SK-N-SH treated with all-trans-retinoic acid at 6 μM for 48 hours (cell line): ENCODE measurements at places on chromosomes 13 and 19.

DNA sequence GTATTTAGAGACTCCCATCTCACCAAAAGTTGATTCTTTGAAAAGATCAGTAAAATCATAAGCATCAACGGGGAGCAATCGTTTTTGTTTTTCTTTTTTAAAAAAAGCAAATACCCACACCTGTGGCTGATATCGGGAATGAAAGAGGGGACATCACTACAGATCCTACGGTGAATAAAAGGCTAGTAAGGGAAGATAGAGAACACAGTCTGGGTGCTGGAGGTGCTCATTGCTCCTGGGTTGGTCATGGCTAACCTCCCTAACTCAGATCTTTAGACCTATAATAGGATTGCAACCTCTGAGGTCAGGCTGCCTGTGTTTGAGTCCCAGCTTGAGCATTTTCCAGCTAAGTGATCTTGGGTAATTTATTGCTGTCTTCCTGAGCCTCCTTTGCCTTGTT lies 1.1 kb downstream of the EHD2 start:
- ATAC-seq = no peak

- no peak for ATAC-seq
Observed at GRCh38 chr13:112783135-112783977, 93.5 kb downstream of the ATP11A start.

DNA sequence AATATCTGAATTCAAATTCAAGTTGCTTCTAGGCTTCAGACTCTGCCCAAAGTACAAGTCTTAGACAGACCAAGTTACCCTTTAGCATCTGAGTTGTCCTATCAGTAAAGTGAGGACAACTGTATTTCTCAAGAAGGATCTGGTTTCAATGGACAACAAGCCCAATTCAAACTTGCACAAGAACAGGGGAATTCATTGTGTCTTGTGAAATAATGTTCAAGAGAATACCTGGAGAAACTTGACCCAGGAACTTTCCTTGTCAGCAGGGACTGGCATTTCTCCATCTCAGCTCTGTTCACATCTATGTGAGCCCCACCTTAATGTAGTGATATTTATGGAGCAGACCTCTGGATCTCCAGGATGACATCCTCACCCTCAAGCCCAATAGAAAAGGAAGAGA lies 894.9 kb upstream of the SLC10A2 start:
- no peak for ATAC-seq

GRCh38 chr19:55094456-55095259 lies 19.0 kb downstream of the EPS8L1 start:
- ATAC-seq = no peak; the same call in 2 of the 3 replicates

DNA sequence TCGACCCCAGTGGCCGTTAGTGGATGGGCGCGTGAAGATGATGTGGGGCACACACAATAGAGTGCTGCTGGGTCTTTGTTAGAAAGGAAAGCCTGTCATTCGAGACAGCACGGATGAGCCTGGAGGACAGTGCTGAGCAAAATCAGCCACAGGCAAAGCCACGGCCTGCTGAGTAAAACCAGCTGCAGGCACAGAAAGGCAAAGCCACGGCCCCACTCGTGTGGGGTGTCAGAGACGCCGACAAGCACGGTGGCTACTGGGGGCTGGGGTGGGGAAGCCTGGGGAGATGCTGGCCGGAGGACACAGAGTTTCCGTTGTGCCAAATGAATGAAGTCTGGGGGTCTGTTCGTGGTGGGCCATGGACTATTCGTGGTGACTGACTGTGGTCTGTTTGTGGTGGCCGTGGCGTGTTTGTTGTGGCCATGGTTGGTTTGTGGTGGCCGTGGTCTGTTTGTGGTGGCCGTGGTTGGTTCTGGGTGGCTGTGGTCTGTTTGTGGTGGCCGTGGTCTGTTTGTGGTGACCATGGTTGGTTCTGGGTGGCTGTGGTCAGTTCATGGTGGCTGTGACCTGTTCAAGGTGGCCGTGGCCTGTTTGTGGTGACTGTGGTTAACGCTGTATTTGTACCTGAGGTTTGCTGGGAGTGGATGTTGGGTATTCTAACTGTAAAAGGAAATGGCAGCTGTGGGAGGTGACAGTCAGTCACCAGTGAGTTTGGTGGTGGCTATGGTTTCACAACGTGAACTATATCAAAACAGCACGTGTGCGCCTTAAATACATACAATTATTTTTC lies 36.3 kb downstream of the MCF2L start:
- no peak for ATAC-seq

- peak; percentile 30 for ATAC-seq
Observed at GRCh38 chr13:100789481-100789880, 114.9 kb upstream of the TMTC4 start.

DNA sequence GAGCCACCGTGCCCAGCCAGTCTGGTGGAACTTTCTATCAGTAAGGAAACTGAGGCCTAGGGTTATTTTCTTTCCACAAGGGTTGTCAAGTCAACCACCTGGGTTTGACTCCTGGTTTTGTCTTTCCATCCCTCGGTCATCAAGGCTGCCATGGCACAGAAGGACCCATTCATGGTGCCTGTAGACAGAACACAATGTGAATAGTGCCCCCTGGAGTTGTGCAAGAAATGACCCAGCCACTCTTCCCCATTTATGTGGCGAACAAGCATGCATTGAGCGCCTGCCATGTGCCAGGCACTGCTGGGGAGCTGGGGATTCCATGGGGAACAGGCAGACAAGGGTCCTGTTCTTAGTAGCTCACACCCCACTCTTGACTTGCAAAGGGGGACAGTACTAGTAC lies 4.1 kb downstream of the SMARCA4 start:
- ATAC-seq = no peak

- ATAC-seq = no peak
Observed at GRCh38 chr19:50419580-50420035, 870 bp downstream of the SPIB start.

- ATAC-seq = no peak
Observed at GRCh38 chr19:3281026-3281425, 56.6 kb downstream of the CELF5 start.

GRCh38 chr19:3320354-3320670 lies 46.1 kb upstream of the NFIC start:
- no peak; the same call in 2 of the 3 replicates for ATAC-seq

DNA sequence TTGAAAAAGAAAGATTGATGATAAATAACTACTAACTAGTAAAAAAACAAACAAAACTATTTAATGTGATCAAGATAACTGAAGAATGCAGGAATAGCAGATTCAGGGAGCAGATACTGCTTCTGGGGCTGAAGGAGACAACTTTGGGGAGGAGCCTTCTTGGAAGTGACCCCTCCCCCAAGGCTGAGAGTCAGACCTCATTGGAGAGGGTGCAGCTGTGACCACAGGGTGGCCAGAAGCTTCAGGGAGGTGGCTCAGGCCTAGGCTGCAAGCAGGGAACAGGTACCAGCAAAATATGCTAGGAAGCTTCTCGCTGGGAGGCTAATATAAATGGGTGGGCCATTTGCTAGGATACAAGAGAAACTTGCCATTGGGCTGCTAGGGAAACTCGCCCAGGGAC lies 149.9 kb downstream of the MYO16 start:
- ATAC-seq = no peak

GRCh38 chr13:25372284-25373081 lies 709 bp downstream of the ATP8A2 start:
- peak; percentile 30 for ATAC-seq

- ATAC-seq = no peak
Observed at GRCh38 chr13:32390048-32390447, 37.9 kb downstream of the N4BP2L1 start.

GRCh38 chr13:51070005-51070649 lies 40.9 kb downstream of the C13orf42 start:
- ATAC-seq = peak; percentile 97

GRCh38 chr19:49951806-49952478 lies 9.0 kb downstream of the SIGLEC11 start:
- no peak for ATAC-seq
